NCI-H146 (cell line): ENCODE measurements at places on chromosomes 13 and 19.

GRCh38 chr19:3573162-3573857, 566 bp downstream of the HMG20B start:
- no peak for DNase-seq

- DNase-seq = no peak
Measured at GRCh38 chr13:41383386-41383785, 72.3 kb downstream of the NAA16 start.

- DNase-seq = peak; percentile 73
Measured at GRCh38 chr19:5987077-5987818, 9.3 kb upstream of the RANBP3 start.

- DNase-seq = peak; percentile 52
Measured at GRCh38 chr13:62035981-62036380, 620.3 kb upstream of the PCDH20 start.

DNA sequence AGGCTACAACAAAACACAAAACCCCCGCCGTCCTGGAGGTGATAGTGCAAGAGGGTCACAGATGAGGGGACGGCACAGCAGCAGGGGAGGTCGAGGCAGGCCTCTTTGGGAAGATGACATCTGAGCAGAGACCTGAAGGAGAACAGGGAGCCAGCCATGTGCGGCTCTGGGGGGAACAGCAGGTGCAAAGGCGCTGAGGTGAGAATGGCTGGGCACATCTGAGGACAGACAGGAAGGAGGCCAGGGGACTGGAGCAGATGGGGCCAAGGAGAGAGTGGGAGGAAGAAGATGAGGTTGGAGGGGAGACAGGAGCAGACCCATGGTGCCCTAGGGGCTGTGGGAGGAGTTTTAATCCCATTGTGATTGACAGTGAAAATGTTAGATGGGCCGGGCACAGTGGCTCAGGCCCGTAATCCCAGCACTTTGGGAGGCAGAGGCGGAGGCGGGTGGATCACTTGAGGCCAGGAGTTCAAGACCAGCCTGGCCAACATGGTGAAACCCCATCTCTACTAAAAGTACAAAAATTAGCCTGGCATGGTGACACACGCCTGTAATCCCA, 1.8 kb upstream of the CKM start:
- DNase-seq = no peak

DNA sequence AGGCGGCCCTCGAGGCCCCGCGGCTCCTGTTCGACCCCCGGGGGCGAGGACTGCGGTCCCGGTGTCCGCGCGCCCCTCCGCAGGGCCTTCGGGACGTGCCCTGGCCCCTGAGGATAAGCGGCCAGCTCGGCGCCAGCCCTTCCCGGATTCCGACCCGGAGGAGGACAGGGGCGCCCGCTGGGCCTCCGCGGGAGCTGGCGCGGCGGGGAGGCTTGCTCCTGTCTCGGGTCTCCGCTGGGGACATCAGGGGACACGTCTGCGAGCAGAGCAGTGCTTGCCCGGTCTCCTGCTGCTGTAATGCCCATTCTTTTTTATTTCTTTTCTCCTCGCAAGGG, 829 bp downstream of the B3GLCT start:
- peak; percentile 44 for DNase-seq

GRCh38 chr19:28905996-28906395, 307.0 kb downstream of the UQCRFS1 start:
- DNase-seq = no peak

DNA sequence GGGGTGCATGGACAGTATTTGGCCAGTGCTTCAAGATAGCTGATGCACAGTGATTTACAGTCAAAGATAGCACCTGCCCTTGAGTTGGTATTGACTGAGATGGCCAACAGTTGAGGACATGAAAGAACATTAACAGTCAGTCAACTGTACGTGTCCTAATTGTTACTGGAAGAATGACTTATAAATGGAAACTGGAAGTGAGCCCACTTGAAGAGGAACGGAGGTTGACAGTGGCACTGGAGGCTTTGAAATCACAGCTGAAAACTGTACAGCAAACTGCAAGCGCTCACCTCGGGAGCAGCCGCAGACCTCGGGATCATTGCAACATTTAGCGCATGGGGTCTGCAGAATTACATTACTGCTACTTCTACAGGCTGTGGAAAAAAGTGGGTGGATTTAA, 77.1 kb downstream of the GGACT start:
- peak; percentile 25 for DNase-seq

DNA sequence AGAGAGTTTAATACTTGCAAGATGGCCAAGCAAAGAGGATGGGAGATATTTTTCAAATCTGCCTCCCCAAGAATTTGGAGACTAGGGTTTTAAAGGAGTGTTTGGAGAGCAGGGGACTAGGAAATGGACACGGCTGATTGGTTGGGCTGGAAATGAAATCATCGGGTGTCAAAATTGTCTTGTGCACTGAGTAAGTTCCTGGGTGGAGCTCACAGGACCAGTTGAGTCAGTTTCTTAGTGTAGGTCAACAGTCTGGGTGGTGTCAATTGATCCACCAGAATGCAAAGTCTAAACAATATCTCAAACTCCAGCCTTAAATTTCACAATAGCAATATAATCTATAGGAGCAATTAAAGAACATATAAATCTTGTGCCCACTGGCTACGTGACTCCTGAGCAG, 23.0 kb upstream of the CEACAM4 start:
- DNase-seq = no peak

DNA sequence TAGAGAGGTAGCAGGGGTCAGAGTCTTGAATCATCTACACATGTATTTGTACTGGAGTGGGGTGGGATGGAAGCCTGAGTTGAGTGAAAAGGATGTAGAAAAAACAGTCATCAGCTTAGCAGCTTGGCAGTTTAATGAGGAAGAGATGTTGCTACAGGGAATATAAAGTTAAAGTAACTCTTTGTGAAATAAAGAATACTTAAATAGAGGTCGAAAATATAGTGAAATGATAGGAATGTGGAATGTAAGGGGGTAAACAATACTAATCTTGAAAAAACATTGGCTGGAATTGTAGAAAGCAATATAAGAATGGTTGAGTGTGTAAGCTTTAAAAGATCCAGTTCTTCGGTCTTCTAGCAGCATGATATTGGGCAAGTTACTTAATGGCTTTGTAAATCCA, 22.7 kb downstream of the NUP58 start:
- no peak for DNase-seq

GRCh38 chr13:57784633-57785032, 153.1 kb downstream of the PCDH17 start:
- DNase-seq = no peak

- no peak for DNase-seq
Measured at GRCh38 chr19:21508198-21508597, 2.8 kb downstream of the ZNF429 start.

GRCh38 chr19:37583340-37583739, 11.3 kb downstream of the ZNF571 start:
- no peak for DNase-seq

DNA sequence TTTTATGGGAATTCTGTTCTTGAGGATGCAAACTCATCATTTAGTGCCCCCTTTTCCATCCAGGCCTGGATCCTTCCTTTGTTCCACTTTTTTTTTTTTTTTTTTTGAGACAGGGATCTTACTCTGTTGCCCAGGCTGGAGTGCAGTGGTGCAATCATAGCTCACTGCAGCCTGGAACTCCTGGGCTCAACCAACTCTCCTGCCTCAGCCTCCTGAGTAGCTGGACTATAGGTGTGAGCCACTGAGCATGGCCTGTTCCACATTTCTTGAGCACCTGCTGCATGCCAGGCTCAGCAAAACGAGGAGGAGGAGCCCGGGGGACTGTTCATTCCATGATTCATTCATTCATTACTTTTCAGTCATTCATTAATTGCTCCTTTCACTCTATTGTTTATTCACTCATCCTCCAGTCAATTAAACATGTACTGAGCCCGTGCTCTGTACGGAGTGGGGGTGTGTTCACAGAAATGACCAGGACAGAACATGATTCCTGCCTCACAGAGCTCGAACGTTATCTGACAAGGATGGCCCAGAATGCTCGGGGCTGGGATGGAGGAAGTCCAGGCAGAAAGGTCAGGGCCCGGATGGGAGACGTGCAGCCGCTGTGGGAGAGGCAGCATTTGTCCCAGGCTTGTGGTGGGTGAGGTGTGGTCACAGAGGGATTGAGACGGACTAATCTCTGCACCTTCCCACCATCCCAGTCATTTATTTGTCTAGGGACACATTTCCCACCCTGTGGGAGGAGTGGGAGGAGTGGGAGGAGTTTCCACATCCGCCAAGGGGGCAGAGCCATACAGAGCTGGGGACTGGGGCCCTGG, 51.2 kb upstream of the SHKBP1 start:
- no peak for DNase-seq

- no peak for DNase-seq
Measured at GRCh38 chr19:56813531-56813930, 27.0 kb downstream of the PEG3 start.

- DNase-seq = no peak
Measured at GRCh38 chr13:50104493-50104892, 89.2 kb downstream of the KCNRG start.

- DNase-seq = no peak
Measured at GRCh38 chr19:17220207-17220758, 5.1 kb downstream of the USE1 start.

DNA sequence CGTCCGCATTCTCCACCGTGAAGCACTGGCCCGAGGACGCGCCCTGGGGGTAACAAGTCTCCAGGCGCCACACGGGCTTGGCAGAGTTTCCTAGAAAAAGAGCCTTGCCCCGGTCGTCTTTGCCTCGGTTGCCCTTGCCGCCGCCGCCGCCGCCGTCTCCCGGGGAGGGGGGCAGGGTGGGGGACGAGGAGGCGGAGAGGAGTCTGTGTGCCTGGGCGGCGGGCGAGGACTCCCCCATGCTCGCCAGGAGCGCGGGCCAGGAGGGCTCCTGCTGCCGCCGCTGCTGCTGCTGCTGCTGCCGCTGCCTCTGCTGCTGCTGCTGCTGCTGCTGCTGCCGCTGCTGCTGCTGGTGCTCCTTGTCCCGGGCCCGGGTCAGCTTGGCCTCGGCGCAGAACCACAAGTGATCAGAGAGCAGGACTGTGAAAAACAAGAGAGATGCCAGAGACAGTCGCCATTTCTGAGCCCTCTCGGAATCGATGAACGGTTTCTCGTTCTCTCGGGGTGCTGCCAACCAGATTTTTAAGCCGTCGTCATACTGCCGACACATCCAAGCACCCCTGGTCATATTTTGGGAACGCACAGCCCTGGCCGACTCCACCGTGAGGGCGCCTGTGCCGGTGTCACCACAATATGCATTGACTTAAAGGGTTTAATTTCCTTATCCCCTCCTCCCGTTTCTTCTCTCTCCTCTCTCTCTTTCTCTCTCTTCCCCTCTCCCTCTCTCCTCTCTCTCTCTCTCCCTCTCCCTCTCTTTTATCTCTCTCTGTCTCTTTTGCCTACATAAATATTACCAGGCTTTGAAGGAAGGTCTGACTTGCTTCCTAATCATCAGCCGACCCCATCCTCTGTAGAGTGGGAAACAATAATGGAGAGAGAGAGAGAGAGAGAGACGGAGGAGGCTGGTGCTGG, 349.1 kb downstream of the LIG4 start:
- peak; percentile 37 for DNase-seq

DNA sequence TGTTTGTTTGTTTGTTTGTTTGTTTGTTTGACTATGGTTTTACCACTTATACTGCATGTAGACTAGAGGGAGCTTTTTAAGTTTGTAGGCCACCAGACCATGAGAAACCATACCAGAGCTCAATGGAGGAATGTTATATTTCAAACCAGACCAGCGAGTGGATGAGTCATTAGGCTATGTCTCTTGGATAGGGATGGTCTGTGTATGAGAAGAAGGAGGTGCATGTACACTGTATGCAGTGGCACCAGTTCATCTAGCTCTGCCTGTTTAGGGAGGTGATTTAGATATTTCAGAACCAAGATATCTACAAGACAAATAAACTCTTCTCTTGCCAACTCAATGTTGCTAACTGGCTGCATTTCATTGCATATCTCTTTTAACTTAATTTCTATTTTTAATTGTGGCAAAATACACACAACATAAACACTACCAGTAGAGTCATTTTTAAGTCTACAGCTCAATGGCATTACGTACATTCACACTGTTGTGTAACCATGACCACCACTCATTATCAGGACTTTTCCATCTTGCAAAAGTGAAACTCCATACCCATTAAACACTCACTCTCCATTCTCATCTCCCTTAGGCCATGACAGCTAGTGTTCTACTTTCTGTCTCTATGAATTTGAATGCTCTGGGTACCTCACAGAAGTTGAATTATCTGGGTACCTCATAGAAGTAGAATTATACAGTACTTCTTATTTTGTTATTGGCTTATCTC, 29.2 kb downstream of the SYDE1 start:
- no peak for DNase-seq

DNA sequence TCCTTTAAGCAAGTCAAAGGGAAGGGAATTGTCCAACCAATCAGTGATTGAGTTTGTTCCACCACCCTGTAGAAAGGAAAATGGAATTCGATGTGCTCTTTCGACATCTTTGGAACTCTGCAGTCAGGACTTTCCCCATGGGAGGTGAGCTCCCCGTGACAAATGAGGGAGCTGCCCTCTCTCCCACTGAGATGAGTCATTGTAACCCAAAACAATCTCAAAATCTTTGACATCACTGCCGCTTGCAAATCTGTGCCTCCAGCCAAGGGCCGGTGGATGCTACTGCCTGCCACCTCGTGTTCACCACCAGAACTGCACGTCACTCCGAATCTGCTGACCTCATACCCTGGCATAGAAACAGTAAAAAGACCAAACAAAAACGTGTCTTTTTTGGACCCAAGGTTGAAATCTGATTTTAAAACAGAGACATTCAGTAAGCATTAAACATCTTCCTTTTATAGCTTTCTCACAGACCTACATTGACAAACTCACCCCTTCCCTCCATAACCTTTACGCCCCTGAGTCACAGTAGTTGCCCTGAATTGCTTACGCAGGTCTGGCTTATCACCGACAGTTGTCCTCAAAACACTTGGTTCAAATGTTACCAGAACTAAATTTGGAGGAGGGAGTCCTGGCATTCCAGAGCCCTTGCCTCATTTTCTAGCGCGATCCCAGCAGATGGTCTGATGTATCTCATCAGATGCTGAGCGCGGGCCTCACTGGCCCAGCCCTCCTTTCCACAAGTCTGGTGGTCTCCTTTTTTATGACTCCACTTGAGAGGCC, 105.2 kb downstream of the COL4A2 start:
- peak; percentile 36 for DNase-seq

- DNase-seq = no peak
Measured at GRCh38 chr19:4049432-4049831, 17.3 kb downstream of the ZBTB7A start.

DNA sequence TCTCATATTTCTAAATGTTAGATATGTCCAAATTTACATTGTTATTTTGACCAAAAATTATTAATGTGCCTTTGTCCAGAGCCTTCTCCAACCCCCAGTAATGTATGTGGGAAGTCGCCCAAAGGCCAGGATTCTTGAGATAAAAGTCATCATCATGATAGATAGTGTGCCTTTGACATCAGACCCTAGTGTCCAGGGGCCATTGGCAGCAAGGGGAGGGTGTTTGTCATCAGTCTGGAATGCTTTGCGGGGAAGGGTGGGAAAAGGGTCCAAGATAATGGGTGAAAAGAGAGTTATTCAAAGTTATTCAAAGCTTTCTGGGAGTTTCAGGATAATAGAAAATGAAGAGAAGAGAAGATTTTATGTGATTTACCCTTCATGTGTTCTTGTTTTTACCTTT, 909.5 kb upstream of the GPC6 start:
- no peak for DNase-seq
